NCI-H446 (cell line): ENCODE measurements at places on chromosomes 12 and 14.

DNA sequence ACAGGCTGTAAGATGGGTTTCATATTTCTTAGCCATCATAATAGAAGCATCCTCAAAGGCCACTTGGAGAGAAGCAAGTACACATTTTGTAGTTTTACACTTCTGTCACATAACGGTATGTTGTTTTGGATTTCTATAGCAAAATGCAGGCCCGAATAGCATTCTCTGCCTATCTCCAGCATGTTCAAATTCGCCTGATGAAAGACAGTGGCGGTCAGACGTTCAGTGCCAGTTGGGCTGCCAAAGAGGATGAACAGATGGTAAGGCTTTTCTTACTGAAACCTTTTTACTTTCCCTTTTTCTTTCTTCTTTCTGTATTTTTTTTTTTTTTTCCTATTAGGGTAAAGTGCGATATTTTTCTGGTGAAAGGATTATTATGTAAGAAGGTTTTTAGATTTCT, 110.5 kb downstream of the TTLL5 start:
- DNase-seq = peak; percentile 52

GRCh38 chr12:120121343-120121742, 4.8 kb upstream of the RAB35 start:
- no peak for DNase-seq

DNA sequence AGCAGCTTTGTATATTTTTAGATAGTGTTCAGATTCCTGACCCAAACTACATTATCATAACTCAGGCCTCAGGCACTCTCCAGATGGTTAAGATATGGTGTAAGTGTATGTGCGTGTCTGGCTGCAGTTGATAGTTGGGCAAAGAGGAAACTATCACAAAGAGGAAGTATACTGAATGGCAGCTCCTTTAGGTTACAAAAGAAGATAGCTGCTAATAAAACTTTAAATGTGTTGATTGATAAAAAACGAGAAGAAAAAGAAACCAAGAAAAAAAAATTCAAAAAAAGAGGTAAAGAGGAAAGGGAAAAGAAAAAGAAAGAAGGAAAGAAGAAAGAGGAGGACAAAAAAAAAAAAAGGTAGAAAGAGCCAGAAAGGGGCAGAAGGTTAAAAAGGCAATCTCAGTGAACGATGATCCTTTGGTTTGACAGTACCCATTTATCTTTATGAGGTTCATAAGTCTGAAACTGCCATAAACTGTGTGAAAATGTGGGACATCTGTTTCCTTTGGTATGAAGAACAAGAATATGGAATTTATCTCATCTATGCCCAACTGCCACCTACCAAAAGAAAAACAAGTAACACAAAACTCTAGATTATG, 42.2 kb downstream of the TAOK3 start:
- DNase-seq = no peak

- no peak for DNase-seq
Measured at GRCh38 chr14:75184492-75184891, 8.1 kb upstream of the TMED10 start.

DNA sequence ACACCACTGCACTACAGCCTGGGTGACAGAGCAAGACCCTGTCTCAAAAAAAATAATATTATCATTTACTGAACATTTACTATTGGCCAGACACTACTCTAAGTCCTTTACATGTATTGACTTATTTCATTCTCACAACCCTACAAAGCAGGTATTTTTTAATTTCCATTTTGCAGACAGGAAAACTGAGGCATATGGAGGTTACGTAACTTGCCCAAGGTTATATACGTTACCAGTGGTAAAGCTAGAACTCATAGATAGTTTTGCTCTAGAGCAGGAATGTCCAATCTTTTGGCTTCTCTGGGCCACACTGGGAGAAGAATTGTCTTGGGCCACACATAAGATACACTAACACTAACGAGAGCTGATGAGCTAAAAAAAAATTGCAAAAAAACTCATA, 5.7 kb downstream of the L3HYPDH start:
- no peak for DNase-seq

- no peak for DNase-seq
Measured at GRCh38 chr12:92847368-92847767, 81.7 kb downstream of the EEA1 start.

- DNase-seq = no peak
Measured at GRCh38 chr14:89760086-89760485, 194.4 kb downstream of the EFCAB11 start.

GRCh38 chr14:75277008-75277814, 1.4 kb upstream of the FOS start:
- peak; percentile 20 for DNase-seq

GRCh38 chr12:89073027-89073398, 279.3 kb downstream of the DUSP6 start:
- no peak for DNase-seq

DNA sequence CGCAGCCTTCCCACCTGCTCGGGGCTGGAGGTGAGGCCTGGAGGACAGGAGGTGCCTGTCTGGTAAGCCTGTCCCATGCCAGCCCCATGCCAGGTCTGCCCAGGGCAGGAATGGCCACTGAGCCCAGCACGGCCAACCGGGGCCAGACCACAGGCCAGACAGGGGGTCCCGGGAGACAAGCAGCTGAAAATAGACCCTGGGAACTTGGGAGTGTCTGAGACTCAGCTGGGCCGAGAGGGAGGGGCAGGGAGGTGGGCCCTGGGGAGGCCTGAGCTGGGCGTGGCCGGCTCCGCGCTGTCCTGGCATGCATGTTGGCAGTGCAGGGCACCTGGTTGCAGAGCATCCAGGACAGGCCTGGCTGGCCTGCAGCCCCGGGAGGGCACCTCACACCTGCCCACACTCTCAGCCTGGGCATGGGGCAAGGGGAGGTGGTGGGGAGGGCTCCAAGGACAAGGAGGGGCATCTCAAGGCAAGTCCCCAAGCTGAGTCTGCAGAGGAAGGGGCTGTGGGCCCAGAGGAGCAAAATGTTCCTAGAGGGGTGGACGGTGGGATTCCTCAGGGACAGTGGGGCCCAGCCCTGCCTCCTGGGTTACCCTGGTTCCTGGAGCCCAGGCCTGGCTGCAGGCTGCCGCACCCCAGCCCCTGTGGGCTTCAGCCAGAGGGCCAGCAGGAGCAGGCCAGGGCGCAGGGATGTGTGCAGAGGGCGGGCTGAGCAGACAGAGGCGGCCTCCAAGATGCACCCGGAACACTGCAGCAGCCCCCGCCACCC, 3.2 kb upstream of the CRIP1 start:
- DNase-seq = no peak

GRCh38 chr12:53078425-53079225, 565 bp downstream of the SPRYD3 start:
- DNase-seq = no peak

DNA sequence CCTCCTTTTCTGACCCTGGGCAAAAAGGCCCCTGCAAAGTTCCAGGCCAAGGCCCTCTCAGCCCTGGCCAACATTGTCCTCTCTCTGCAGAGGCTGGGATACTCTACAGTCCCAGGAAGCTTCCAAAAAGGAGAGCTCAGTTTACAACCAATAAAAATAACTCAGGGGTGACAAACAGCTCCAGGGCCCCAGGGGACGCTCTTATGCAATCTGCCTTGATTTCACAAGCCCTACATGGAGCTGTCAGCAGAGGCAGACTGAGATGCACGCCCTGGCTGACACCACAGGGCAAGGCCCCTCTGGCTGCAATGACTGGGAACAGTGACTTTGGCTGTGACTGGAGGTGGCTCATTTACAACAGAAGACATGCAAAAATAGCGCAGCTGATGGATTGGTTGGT, 129.0 kb upstream of the MED13L start:
- no peak for DNase-seq

- DNase-seq = peak; percentile 46
Measured at GRCh38 chr12:108884116-108885012, 4.5 kb downstream of the DAO start.

DNA sequence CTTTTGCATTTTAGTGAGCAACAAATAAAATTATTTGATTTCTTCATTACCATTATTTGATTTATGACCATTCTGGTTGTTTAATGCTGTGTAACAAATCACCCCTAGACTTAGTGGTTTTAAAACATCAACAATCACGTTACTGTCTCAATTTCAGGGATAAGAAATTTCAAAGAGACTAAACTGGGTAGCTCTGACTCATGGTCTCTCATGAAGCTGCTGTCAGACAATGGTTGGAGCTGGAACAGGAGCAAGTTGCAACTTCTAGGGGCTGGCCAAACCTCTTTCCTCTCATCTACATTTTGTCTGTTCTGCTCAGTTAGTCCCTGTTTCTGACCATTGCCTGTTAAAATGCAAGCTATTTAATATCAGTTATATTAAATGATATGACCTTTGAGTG, 517.0 kb downstream of the KCNH5 start:
- no peak for DNase-seq

DNA sequence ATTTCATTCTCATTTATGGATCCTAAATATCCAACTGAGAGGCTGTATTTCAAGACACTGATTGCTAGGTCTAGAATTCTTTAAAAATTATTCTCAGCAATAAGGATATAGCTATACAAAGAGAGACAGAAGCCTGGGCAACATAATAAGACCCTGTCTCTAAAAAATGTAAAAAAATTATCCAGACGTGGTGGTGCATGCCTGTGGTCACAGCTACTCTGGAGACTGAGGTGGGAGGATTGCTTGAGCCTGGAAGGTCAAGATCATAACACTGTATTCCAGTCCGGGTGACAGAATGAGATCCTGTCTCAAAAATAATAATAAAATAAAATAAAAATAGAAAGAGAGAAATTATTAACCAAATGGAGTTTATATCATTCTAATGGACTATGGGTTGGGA, 20.6 kb upstream of the ARID2 start:
- no peak for DNase-seq

DNA sequence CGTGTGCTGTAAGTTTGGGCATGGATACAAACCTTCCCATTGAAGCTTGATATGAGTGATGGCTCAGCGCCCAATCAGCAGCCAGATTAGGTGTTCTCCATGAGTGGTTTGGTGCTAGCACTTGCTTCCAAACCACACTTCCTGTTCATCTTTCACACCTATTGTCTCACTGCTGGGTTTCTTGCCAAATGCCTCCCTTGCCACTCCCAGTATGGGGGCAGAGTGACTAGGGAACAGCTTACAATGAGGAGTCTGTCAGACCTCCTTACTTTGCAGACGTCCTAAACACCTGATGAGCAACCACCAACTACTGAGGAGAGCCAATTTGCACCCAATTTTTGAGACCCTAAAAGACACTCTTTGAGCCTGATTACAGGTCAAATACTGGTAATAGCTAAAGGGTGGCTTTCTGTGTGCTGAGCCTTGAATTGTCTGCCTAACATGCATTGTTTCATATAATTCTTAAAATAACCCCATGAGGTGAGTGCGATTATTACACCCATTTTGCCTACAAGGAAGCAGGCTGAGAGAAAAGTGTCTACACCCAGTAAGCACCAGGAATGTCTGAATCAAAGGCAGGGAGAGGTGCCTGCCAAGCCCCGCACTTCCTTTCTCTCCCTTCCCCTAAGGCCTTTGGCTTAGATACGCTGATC, 48.4 kb upstream of the FOS start:
- DNase-seq = no peak

GRCh38 chr12:101908395-101908794, 31.0 kb downstream of the DRAM1 start:
- DNase-seq = no peak

DNA sequence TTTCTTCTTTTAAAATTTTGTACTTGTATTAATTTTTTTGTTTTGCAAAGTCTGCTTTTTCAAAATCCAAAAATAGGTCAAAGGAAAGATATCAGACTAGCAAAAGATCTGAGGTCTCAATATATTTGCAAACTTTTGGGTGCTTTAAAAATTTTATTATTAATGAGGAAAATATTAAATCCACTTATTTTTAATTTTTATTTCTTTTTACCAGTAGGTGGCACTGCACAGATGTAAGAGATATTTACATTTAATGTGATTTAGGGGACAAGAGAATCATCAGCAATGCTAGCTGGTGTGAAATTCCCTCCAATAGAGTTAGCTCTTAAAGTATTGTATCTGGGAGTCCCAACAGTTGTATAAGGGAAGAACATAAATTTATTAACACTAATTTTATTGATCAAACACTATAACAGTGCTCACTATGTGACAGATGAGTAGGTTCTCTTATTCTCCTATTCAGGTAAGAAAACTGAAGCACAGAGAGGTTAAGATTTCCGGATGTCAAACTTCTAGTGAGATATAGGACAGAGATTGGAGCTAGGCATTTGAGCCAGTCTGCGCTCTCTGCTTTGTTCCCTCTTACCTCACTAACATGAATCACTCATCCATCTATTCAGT, 30.5 kb downstream of the ALX1 start:
- DNase-seq = peak; percentile 18

DNA sequence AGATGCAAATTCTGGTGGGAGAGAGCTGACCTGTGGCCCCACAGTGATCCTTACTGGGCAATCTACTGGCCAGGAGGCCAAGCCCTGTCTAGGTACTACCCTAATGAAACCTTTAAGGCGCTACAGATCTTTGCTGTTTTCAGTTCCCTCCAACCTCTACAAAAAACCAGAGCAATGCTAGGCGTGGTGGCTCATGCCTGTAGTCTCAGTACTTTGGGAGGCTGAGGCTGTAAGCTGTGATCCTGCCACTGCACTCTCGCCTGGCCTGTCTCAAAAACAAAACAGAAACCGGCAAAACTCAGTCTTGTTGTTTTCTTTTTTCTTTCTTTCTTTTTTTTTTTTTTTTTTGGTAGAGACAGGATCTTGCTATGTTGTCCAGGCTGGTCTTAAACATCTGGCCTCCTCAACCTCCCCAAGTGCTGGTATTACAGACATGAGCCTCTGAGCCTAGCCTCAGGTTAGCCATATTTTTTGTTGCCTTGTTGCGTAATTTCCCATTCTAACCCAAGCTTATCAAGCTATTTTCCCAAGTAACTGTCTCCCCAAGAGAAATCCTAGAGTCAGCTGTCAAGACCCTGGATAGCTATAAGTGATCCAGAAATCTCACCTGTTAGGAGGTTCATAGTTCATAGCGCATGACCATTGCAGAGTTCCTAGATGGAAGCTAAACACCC, 2.8 kb downstream of the ETFBKMT start:
- no peak for DNase-seq

DNA sequence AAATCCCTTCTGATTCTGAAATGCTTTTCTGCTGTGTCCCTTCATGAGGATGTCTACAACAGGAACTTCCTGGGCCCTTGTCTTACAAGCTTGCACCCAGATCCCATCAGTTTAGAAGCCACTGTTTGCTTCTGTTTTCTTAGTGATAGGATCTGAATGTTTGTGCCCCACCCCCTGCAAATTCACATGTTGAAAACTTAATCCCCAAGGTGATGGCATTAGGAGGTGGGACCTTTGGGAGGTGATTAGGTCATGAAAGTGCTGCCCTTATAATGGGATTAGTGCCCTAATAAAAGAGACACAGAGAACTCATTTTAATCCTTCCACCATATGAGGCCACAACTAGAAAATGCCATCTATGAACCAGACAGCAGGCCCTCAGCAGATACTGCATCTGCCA, 36.0 kb upstream of the GNPNAT1 start:
- no peak for DNase-seq

GRCh38 chr14:74084277-74085046, at the start of the genes ALDH6A1 and LIN52:
TSS of gene ALDH6A1 (minus strand) at chr14:74084453. CDS start at chr14:74084394, 59 bp downstream.
TSS of gene LIN52 (plus strand) at chr14:74084956. CDS start at chr14:74084975, 19 bp downstream.
- peak; percentile 100 for DNase-seq

DNA sequence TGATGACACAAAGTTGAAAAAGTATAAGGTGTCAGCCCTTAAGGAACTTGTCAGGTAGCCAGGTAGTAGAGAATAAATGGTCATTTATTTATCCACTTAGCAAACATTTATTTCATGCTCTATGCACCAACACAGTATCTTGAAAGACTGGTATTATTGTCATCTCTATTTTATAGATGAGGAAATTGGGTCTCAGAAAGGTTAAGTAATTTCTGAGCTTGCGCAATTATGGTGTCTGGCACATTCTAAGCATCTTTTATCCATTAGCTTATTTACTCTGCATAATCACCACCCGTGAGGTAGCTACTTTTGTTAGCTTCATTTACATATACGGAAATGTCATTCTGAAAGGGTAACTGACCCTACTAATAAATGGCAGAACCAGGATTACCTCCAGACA, 2.5 kb upstream of the UTP20 start:
- no peak for DNase-seq
